ENCODE measurements at places on chromosomes 6 and 20.

GRCh38 chr6:44949596-44950201 is 378.4 kb upstream of the RUNX2 start:
- H3K36me3 ChIP-seq, result no peaks in the 10 kb centered on the region
- no peaks in the 10 kb centered on the region for H3K27me3 ChIP-seq
- no peaks in the 10 kb centered on the region for H3K4me1 ChIP-seq
- H3K4me3 ChIP-seq, result no peak overlapping the region
- no peak for DNase-seq
- H3K27ac ChIP-seq, result no peak overlapping the region

- no peak overlapping the region for H3K27ac ChIP-seq
- no peaks in the 10 kb centered on the region for H3K4me1 ChIP-seq
- no peak for DNase-seq
- no peak overlapping the region for H3K4me3 ChIP-seq
Measured at GRCh38 chr20:47281376-47281775, 75.1 kb downstream of the ZMYND8 start.

GRCh38 chr20:14445310-14445709 is 107.9 kb upstream of the FLRT3 start:
- no peaks in the 10 kb centered on the region for H3K4me1 ChIP-seq
- DNase-seq, result no peak
- H3K4me3 ChIP-seq, result no peak overlapping the region

DNA sequence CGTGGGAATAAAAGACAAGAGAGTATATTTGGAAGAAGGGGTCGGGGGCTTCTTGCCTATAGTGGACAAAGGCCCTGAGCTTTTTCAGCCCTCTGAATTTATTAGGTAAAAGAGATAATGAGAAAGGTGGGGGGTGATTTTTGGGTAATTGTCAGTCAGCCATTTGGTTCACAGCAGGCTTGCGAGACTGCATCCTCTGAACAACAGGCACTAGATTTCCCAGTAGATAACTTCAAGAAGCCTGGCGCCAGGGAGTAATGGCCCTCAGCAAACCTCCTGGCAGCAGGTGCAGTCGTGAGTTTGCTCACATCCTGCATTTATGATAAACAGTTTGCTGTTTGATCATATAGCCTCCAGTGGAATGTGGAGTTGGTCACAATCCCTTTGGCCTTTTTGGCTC is 609.0 kb downstream of the DHX35 start:
- DNase-seq, result no peak
- H3K27ac ChIP-seq, result no peak overlapping the region
- H3K4me1 ChIP-seq, result no peaks in the 10 kb centered on the region
- no peaks in the 10 kb centered on the region for H3K27me3 ChIP-seq
- H3K4me3 ChIP-seq, result no peak overlapping the region

DNA sequence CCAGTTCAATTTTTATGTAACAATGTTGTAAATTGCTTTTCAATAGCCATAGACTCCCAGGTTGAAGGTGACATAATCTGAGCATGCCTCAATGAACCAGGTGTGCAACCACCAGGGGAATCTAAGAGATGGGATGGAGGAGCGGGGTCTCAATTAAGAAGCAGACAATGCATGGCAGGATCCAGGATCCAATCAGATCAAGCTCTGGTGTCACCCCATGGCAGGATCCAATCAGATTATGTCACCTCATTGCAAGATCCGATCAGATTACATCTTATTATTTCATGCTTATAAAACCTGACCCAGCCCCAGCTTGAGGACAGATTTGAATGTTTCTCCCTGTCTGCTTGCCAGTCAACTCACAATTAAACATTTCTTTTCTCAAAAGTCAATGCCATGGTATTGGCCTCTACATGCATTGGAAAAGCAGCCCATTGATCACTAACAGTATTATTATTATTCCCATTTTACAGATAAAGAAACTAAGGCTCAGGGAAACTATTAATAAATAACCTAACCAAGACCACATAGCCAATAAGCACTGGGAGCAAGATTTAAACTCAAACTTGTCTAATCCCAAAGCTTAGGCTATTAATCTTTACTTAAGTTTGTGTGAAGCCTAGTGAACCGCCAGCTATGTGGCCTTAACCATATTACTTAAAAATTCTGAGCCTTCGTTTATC is 14.3 kb upstream of the SIRT5 start:
- no peaks in the 10 kb centered on the region for H3K4me1 ChIP-seq
- no peaks in the 10 kb centered on the region for H3K36me3 ChIP-seq
- H3K27me3 ChIP-seq, result no peaks in the 10 kb centered on the region
- no peak overlapping the region for H3K4me3 ChIP-seq
- no peak overlapping the region for H3K27ac ChIP-seq
- DNase-seq, result no peak

DNA sequence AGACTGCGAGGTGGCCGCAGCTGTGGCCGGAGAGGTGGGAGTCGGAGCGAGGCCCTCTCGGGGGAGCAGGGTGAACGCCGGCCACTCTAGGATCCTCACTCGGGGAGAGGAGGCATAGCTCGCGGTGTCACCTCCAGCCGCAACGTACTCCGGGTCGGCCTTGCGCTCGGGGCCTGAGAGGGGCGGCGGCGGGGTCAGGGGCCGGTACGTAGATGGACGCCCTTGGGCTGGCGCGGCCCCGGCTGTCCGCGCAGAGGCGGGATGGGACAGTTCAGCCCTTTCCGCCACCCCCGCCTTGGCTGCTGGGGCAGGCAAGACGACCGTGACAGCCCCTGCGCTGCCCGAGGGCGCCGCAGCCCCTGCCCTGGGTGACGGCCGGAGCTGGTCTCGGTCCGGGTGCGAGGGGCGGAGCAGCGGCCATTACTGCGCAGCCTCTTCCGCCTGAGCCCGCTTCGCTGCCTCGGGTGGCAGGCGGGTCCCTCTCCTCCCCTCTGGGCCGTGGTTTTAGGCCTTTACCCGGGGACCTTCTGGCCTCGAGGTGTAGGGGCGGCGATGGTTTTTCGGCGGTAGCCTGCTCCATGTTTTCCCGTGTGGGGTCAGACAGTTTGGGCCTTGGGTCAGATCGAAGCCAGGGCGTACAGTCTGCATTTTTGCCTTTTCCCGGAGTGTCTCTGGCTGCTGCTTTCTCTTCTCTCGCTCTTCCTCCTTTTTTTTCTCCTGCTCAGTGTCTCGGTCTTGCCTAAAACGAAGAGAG is 405 bp downstream of the RNF146 start:
- H3K4me3 ChIP-seq, result peak overlapping the region; percentile 72
- DNase-seq, result peak; percentile 52
- H3K4me1 ChIP-seq, result no peaks in the 10 kb centered on the region
- H3K27ac ChIP-seq, result peak overlapping the region; percentile 96
- H3K27me3 ChIP-seq, result no peaks in the 10 kb centered on the region

DNA sequence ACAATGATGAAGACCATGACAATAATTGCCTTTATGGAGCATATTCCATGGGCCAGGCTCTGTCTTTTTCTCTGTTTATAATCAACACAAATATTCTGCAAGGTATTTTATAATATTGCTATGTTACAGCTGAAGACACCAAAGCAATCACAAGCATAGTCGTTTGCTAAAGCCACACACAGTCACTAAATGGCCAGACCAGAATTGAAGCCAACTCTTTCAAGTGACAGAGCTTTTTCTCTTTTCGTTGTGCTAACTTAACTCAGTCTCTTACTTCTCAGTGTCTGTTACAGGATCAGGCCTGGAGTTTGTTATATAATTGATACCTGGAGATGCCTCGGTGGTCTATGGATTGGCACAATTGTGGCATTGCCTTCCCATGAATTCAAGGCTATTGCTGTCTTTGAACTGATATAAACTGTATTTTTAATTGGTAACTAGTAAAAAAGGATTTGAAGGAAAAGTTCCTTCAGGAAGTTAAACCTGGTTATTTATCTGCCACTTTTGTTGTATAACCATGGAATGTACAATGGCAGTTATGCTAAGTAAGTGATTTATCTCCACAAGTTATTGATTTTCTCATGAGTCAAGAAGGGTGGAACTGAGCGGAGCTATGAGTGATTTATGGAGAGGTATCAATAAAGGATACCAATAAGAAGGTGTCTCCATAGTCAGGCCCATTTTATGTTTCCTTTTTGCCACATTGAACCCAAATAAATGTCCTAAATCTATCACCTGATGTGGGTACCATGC is 67.6 kb downstream of the PFDN4 start:
- H3K27me3 ChIP-seq, result no peaks in the 10 kb centered on the region
- no peak overlapping the region for H3K4me3 ChIP-seq
- H3K4me1 ChIP-seq, result no peaks in the 10 kb centered on the region
- no peak overlapping the region for H3K27ac ChIP-seq

GRCh38 chr6:99979953-99980352 is 14.1 kb downstream of the MCHR2 start:
- no peaks in the 10 kb centered on the region for H3K36me3 ChIP-seq
- H3K4me1 ChIP-seq, result no peaks in the 10 kb centered on the region
- DNase-seq, result no peak
- no peak overlapping the region for H3K27ac ChIP-seq
- H3K27me3 ChIP-seq, result no peaks in the 10 kb centered on the region

DNA sequence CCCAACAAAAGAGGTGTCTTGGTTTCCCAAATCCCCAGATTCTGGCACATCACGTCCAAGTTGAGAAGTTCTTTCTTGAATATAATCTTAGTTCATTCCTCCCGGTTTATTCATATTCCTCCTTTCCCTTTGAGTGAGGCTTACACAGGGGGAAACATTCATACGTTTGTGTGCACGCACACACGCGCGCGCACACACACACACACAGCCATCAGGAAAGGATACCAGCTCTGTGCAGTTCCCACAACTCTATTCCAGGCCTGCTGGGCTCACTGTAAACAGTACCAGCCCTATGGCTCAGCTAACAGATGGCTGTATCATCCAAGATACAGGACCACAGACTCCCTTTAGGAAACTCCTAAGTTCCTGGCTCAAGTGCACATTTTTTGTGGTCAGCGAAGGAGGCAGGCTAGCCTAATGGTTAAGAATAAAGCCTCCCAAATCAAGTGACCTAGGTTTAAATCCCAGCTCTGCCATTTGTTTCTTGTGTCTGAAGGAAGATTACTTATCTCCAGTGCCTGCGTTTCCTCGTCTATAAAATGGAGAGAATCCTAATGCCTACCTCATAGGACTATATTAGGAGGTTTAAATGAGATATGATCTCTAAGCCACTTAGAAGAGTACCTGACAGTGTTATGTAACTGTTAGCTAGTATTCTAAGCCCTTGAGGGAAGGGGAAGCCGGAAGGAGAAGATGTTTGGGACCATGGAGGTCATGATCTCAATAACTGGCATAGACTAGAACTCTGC is 3.7 kb upstream of the TAF8 start:
- peak overlapping the region; percentile 89 for H3K27ac ChIP-seq
- no peaks in the 10 kb centered on the region for H3K27me3 ChIP-seq
- H3K36me3 ChIP-seq, result no peaks in the 10 kb centered on the region
- DNase-seq, result no peak

- no peak overlapping the region for H3K27ac ChIP-seq
- no peak for DNase-seq
- H3K4me3 ChIP-seq, result no peak overlapping the region
- H3K4me1 ChIP-seq, result no peaks in the 10 kb centered on the region
Measured at GRCh38 chr6:11028959-11029358, 15.1 kb downstream of the ELOVL2 start.

DNA sequence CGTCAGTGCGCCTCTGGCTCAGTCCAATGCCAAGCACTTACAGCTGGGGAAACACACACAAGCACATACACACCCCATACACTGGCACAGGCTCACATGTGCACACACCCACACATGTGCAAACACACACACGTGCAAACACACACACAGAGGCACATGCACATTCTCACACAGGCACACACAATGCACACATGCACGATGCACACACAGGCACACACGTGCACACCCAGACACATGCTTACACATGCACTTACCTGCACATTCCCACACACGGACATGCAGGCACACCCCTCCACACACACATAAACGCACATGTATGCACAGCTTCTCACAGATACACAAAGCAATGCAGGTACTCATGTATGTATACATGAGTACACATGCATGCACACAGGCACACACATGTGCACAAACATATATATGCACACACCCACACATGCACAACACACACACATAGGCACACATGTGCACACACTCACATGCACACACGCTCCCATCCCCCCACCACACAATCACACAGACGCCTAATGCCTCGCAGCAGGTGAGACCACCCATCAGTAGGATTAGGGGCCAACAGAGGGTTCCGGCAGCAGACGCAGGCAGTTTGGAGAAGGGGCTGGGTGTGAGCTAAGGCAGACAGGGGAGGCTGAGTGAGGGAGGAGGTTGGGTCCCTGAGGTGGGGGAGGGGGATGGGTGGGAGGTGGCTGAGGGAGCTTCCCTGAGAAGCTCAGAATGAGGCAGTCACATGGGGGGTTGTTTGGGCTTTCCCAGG is 71.2 kb upstream of the SLCO4A1 start:
- H3K36me3 ChIP-seq, result no peaks in the 10 kb centered on the region
- H3K4me1 ChIP-seq, result no peaks in the 10 kb centered on the region
- no peak for DNase-seq
- H3K4me3 ChIP-seq, result no peak overlapping the region
- H3K27me3 ChIP-seq, result no peaks in the 10 kb centered on the region

DNA sequence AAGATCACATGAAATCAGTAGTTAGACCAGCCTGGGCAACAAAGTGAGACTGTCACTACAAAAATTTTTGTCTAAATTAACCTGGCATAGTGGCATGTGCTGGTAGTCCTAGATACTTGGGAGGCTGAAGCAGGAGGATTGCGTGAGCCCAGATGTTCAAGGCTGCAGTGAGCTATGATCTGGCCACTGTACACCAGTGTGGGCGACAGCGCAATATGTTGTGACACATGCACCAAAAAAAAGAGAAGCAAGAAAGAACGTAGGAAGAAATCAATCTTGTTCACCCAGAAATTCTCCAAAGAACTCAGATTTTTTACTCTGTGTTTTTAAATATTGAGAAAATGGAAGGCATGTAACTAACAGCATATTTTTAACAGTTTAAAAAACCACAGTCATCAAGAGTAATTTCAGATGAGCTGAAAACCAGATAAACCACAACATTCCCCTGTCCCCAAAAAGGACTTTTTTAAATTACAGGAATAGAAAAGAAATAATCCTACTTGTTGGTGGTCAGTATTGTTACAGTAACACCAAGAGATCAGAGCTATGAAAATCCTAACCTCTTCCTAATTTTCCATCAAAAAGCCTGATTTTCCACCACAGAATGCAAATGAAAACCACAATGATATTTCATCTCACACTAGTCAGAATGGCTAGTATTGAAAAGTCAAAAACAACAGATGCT is 240.2 kb downstream of the KHDC1L start:
- DNase-seq, result no peak
- H3K4me3 ChIP-seq, result no peak overlapping the region
- no peaks in the 10 kb centered on the region for H3K36me3 ChIP-seq
- no peaks in the 10 kb centered on the region for H3K27me3 ChIP-seq
